Amniotic stem cell (primary cell): ENCODE measurements at places on chromosomes 2 and 18.

DNA sequence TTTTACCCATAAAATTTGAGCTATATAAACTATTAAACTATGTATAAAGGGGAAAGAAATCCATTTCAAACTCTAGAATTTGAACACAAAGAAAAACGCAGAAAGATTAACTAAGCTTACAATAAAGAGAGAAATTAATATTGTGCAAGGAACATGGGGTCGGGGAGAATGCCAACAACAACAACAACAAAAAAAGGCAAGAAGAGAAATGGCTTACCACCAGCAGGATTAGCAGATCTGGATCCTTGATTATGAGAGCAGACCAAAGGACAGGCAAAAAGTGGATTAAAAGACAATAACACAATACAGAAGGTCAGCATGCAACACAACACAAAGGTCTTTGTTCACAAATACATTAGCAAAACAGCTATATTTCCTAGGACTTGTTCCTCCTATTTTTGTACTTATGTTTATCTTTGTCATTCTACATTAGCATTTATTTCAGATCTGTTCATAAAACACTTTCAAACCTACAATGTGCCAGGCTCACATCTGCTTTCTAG, 103.4 kb upstream of the RNU4ATAC start:
- DNase-seq, result no peak

DNA sequence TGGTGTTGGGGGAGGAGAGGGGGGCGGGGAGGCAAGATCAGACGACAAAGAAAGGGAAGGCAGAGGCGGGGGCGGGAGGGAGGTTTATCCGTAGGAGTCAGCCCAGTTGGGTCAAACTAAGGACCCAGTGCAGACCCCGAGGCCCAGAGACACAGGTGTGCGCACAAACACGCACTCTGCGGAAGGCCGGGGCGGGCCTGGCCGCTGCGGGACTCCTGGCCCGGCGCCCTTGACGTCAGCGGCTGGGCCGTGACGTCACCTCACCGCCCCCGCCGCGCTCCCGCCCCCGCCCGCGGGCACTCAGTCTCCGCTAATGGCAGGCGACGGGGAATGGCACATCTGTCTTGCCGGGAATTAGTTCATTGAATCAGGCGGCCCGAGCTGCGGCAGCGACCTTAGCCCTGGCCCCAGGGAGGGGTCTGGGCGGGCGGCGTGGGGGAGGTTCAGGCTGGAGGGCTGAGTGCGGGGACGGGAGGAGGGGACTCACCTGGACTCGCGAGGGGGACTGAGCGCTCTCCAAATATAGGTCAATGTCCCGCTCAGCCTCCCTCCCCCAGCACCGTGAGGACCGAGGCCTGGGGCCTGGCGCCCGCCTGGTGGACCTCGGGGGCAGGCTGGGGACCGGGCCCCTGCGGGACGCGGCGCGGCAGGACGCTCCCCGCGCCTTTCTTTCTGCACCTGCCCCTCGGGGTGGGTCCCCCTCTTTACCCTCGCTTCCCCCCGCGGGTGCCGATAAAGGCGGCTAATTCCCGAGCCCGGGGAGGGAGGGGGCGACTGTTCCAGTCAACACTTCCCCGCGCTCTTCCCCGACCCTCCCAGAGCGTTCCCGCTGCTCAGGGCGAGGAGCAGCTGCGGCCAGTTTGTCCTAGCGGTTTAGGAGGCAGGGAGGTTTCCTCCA, 15.5 kb upstream of the ECEL1 start:
- DNase-seq, result no peak

- no peak for DNase-seq
Observed at GRCh38 chr2:127968610-127969339, 59.1 kb downstream of the SAP130 start.

DNA sequence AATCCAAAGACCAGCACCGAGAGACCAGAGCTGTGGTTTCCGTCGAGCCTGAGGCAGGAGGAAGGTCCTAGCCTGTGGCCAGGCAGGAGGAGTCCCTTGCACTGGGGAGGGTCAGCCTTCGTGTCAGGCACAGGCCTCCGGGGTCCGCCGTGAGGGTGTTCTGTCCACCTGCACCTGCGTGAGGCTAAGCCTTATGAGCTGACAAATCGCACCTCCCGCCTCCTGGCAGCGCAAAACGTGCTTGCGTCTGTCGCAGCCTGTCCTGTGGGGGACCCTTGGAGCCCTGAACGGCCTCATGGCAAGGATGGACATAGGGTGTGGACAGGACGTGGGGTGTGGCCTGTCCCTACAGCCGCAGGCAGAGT, 73.3 kb downstream of the KCNG2 start:
- DNase-seq, result no peak

GRCh38 chr2:150154308-150154797, 333.1 kb downstream of the RND3 start:
- DNase-seq, result no peak

DNA sequence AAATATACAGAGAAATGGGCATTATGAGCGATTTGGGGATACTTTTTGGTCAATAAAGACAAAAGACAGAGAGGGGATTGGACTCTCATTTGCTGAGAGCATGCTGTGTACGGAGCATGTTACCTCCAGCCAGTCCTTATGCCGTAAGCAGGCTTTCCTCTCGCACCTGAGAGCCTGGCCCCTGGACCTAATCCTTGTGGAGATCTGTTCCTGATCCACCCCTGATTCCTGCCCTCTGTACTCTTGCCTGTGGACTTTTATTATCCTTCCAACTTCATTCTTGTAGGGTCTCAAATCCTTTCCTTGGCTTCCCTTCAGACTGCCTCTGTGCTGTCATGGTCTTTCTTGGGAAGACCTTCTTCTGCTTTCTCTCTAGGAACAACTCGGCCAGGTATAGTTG, 803.1 kb upstream of the RAB6C start:
- no peak for DNase-seq

DNA sequence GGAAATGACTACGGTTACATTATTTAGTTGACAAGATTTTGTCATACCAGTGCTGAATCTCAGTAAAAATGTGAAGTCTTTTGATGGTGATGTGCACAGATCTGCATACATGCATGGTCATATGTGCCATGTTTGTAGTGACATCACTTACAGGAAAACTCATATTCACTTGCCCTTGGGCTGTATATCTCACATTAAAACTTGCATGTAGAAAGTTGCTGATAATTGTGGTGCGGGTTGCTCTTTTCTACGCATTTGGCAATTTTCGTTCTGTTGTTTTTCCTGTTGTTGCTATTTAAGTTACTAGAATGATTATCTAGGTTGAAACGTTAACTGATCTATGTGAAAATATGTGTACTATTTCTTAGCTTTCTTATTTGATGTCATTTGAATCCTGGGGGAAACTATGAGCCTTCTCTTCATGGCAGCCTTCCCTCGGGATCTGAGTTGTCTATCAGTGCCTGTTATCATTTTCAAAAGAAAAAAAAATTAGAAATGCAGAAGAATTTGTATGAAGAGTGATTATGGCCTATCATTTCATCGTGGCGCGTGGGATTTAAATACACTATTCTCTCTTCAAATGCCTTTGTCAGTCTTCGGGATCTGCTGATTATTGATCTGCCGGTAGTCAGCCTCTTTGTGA, 296.6 kb downstream of the TMX3 start:
- no peak for DNase-seq

GRCh38 chr2:20935168-20935775, 108.6 kb downstream of the APOB start:
- DNase-seq, result no peak

DNA sequence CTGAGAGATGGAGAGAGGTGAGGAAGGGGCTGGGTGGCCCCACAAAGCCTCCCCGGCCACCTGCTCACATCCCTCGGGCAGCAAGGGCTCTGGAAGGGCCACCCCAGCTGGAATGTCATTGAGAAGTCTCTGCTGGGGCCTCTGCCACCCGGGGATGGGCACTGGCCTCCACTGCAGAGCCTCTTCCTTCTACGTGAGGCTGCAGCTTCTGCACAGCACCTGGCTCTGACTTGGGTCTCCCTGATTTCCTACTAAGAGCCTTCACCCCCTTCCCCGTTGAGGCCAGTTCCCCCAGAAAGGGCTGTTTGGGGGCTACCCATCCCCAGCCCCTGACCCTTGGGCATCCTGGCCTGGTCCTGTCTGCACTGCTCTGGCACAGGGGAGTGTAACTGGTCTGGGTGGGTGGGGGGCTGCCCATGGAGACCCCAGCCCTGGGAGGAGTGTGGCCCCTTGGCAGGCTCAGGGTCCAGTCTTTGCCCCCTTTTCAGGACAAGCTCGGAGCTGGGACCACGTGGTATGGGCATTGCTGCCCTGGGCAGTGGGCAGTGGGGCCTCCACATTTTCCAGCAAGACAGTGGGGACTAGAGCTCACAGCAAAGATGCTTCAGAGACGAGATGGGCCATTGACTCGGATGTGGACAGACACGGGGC, 5.6 kb downstream of the PDCD1 start:
- no peak for DNase-seq

DNA sequence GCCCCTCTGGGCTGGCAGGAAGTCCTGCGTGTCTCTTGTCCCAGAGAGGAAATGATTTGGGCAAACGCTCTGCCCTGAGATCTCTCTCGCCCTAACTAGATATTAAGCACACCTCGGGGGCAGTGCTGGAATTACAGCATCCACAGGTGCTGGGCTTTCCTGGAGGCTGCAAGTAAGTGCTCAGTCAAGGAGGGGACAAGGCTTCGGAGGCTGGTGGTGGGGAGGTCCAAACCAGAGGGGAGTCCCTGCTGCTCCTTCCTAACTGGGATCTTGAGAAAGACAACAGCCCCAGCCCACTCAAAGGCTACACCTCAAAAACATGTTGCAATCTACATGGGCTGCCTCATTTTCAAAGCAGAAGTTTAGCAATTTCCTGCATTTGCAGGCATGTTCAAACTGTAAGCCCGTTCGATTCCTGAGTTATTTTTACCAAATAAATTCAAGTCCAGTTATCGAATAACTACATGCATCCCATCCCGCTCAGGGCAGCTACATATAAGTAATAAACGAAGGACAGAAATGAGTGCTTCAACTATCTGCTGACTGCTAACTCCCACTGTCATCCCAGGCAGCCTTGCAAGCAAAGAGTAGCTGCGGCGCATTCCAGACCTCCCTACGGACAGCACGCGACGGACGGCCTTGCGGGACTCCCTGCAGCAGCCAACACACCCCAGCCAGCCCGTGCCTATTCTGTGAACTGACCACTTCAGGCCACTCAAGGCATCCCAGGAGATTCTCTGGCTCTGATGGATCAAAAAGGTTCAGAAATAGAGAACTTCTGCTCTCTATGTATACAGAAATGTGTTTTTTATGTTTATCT, 27.5 kb downstream of the ZNF516 start:
- no peak for DNase-seq

DNA sequence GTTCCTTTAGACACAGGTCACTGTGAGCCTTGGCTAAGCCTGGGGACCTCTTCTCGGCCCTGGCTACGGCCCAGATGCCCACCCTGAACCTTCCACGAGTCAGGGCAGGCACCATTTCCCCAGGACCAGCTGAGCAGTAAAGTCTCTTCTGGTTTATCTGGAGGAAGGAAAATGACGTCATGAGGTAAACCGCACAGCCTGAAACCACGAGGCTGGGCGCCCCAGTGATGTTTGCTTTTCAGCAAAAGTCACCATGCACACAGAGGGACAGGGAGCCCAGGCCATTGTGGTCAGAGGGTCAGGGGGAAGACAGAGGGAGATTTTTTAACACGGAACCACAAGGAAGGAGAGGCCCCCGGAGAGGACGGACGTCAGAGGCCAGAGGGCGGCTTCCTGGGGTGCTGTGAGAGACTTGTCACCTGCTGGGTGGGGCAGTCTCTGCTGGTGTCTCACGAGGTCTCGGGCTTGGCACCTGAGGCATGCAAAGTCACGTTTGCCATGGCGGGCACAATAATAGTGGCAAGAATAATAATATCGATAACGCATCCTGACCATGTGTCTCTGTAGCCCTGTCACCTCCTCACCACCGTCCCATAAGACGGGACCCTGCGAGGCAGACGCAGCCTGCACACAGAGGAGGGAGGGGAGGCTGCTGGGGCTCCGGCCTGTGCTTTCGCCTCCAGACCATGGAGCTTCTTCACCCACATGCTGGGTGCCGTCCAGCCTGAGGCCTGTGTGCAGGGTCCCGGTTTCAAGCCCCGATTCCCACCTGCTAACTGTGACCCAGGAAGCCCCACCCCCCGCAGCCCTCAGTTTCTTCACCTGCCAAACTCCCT, 33.2 kb upstream of the FOSL2 start:
- DNase-seq, result no peak

DNA sequence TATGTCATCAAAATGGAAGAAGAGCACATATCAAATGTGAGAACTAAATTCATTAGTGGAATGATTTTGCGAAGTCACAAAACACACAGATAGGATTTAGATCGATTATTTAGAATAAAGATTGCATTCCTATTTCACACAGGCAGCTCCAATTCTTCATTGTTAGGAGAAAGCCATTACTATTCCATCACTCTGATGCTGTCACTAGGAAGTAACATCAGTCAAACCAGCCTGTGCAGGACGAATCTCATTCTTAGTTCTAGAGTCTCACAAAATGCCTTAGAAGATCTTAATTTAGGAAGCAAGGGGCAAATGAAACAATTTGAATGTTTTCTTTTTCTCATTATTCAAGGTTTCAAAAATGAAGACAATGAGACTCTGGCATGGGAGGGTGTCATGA, 44.0 kb upstream of the SPP2 start:
- no peak for DNase-seq

GRCh38 chr2:95353613-95354468, 48.7 kb upstream of the FAHD2A start:
- no peak for DNase-seq

- DNase-seq, result no peak
Observed at GRCh38 chr18:79375441-79376154, 20.1 kb upstream of the NFATC1 start.

- no peak for DNase-seq
Observed at GRCh38 chr2:11044201-11044600, 111.1 kb upstream of the SLC66A3 start.

DNA sequence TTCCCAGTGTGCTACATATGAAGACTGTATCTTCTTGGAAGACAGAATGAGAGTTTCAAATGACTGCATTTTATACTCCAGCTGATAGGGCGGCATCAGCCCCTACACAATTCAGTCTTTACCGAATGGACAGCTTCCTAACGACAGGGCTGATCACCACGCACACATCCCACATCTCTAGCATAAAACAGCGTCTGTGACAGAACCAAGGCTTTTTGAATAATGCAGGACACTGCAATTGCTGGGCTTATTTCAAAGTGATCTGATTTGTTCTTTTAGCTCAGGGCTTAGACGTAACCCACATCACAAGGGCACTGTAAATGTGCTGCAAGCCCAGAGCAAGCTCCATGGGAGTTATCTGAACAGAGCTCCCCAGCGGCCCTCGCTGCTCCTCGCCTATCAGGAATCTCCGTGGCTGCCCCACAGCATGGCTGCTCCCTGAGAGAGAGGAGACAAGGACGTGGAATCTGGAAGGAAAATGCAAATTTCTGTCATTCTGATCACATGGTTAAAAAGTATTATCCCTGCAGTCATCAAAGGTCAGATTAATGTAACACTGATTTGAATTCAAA, 158.5 kb upstream of the ALKAL2 start:
- DNase-seq, result no peak

DNA sequence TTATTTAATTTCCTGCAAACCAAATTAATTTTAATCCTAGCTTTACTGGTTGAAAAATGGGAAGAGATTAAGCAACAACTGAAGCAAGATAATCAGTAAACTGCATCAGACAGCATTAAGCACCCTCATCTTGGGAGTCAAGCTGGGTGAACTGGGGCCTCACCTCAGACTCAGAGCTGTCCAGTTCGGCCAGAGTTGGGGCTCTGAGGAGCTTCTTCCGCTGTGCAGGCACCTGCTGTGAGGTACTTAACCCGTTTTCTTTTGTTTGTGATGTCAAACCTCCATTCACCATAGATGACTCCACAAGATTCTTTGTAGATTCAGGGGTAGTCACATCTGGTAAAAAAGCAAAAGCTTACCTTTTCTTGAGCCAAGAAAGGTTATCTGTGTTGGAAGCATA, 71.8 kb downstream of the PRELID3A start:
- no peak for DNase-seq
